ENCODE measurements at places on chromosomes 16 and 17.
A peak's percentile ranks its signal among the peaks of the same experiment; 100 is the strongest.

DNA sequence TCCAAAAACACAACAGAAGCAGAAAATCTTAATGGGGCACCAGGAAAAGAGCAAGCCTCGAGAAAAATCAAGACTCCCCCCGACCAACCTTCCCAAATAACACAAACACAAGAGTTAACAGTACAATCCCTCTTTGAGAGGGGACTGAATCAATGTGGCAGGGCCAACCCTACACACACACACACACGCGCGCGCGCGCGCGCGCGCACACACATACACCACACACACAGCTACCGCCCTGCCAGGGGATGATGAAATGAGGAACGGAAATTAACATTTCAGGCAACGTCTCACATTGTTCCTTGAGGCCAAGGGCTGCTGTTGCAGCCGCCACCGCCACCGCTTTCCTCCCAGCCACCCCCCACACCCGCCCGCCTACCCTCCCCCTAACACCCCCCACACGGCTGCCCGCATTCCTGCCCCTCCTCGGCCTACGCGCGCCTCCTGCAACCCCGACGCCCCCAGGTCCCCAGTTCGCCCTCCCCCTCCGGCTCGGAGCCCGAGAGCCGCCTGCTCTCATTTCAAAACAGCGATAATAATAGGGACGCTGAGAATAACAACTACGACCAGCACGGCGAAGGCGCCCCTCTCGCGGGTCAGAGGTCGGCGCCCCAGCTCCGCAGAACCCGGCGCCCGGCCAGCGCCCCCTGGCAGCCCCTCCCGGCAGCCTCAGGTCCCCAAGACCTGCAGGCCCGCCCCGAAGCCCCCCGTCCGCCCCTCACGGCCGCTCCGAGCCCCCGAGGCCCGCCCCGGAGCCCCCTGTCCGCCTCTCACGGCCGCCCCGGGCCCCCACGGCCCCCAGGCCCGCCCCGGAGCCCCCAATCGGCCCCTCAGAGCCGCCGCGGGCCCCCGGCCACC is 1.1 kb downstream of the ANKRD11 start:
- peak; percentile 85 for DNase-seq

DNA sequence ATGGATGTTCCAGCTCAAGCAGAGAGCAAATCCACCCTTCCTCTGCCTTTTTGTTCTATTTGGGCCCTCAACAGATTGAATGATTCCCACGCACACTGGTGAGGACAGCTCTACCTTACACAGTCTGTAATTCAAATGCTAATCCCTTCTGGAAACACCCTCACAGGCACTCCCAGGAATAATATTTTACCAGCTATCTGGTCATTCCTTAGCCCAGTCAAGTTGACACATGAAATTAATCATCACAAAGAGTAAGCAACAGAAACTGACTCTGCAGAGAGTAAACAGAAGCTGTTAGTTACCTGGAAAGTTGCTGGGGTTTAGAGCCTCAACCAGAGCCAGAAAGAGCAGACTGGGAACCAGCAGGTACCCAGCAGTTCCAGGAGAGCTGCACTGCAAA is 75.5 kb upstream of the MMP2 start:
- DNase-seq = no peak

GRCh38 chr17:42598905-42599304 is 10.3 kb downstream of the RETREG3 start:
- DNase-seq = no peak

DNA sequence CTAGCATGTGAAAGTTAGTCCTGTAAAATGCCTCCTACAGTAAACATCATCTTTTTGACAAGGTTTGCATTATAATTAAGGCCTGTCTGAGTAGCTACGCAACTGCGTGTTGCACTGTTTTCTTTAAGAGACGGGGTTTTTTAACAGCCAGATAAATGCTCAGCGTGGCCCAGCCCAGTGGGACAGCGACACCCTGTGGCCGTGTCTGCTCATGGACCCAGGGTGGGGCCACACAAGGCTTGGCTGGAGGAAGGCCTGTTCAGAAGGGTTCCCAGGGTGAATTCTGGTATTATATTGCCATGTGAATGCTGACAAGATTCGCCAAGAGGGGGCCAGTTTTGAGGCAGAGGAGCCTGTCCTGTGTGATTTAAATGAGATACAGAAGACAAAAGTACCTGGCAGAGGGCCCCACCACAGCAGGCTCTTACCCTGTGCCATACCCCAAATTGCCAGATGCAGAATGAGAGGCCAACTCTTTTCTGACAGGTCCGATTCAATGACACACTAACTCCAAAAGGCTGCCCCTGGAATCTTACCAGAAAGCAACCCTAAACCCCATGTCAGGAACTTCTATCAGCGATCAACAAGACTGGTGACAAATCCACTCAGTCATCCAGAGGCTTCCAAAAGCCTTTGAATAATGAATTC is 65.9 kb upstream of the IRX6 start:
- DNase-seq = no peak

DNA sequence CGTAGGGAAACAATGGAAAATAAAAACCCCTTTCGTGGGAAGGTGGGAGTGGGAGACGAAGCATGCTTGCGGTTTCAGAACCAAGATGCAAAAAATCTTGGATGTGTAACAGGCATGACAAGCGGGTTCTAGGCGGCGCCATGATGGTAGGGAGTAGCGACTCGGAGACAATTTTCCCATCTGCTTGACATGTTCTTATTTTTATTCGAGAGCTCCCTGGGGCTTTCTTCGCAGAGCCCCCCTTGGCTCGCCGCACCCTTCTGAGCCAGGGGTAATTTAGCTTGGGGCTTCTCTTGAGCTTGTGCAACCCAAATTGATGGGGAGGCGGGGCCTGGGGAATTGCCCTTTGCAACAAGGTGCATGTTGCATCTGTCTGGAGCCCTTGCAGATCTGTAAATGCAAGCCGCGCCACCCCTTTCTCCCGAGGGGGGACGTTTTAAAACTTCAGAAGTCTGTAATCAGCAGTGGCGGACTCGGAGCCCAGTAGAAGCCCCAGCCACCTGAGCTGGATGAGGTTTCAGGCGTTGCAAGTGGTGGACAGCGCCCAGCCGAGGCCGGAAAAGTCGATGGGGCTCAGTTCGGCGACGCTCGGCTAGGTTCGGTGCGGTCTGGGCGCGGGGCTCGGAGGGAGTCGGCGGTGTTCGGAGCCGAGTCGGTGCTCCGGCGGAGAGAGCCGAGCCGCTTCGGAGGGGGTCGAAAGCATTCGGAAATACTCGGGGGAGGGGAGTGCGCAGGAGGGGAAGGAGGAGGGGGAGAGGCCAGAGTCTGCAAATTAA is 2.9 kb downstream of the GNAO1 start:
- DNase-seq = peak; percentile 26
